Stimulated activated naive CD8-positive, alpha-beta T cell treated with anti-CD3 and anti-CD28 coated beads, Interleukin-15, Interleukin-2, amounts not matched to agents 100 U/mL and 50 U/mL, for 24 hours (primary cell): ENCODE measurements at places on chromosomes 1 and 21.

GRCh38 chr1:200323856-200324400 lies 85.9 kb downstream of the ZNF281 start:
- DNase-seq: no peak

DNA sequence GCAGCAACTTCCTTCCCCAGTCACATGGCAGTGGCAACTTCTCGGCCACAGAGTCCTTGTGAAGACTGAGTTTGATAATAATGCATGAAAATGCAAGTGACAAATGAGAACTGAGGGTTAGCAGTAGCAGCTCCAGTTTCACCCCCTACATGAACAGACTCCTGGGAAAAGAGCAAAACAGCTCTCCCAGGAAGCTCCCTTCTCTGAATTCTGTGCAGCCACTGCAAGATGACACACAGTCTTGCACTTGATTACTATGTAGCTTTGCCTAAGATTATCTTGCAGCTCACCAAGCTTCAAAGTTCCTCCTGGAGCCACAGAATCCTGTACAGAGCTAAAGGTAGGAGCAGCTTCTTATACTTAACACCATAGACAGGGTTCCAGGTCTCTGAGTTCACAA lies 4.7 kb downstream of the PGBD5 start:
- DNase-seq: no peak

GRCh38 chr1:76023669-76024435 lies 50.7 kb upstream of the ST6GALNAC3 start:
- DNase-seq: no peak

- no peak for DNase-seq
These were observed 93.5 kb downstream of the MRPL39 start for GRCh38 chr21:25513810-25514209.

DNA sequence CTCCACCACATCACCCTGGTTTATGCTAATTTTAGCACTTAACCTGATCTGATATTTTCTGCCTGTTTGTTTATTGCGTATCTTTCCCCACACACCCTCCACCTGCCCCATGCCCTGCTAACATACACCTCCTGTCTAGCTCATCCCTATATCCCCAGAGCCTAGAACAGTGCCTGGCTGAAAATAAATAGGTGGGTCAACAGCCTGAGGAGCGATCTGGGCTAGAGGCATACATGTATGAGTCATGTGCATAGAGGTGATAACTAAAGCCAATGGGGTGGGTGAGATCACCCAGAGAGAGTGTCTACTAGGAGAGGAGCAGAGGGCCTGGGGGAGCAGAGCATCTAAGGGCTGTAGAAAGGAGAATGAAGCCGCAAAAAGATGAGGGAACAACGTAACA lies 2.7 kb downstream of the HTR1D start:
- no peak for DNase-seq

- peak; percentile 8 for DNase-seq
These were observed 67.6 kb downstream of the MAP3K21 start for GRCh38 chr1:233394860-233395717.

DNA sequence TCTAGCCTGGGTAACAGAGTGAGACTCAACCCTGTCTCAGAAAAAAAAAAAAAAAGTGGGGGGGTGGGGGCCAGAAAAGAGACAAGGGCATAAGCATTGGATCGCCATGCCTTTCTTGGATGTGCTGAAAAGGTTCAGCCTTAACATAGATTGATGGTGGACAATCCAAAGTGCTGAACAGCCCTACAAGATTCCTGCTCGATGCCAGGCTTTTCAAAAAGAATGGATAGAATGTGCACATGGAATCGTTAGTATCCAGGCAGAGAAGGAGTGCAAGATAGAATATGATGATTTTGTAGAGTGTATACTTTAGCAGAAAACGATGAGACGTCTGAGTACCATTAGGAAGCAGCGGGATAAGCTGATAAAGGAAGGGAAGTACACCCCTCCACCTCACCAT lies 10.9 kb upstream of the COA7 start:
- DNase-seq: no peak

DNA sequence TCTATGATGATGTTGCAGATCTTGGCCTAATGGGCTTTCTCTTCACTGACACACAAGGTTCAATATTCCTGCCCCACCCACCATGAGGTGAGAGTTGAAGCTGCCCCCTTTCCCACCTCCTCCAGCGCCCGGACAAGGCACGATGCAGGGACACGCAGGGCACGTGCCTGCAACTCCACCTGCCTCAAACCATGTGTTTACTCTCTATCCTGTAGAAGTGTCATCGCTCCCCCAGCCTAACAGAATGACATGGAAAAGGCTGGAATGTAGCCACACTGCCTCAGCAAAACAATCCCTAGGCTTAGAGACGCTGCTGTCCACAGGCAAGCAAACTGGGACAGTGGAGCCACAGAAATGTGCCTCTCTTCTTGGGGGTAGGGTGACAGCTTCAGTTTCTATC lies 92.9 kb upstream of the SOD1 start:
- DNase-seq: no peak

DNA sequence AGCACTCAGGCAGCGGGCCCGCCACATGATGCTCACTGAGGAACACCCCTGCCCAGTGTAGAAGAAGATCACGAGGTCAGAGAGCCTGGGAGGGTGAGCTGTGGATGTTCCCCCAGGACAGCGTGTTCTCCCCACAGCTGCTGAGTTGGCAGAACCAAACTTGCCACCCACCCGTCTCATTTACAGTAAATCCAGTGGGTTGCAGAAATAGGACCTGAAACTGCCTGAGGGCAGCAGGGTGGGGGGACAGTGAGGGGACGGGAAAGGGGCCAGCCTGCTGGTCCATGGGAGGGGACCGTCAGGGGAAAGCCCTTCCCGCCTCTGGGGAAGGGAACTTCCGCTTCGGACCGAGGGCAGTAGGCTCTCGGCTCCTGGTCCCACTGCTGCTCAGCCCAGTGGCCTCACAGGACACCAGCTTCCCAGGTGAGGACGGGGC lies at the start of gene C1QB:
TSS of gene C1QB (plus strand) at position 356 of the 436 bp plus-strand sequence. CDS start 6,227 bp downstream, outside the sequence.
- no peak for DNase-seq

DNA sequence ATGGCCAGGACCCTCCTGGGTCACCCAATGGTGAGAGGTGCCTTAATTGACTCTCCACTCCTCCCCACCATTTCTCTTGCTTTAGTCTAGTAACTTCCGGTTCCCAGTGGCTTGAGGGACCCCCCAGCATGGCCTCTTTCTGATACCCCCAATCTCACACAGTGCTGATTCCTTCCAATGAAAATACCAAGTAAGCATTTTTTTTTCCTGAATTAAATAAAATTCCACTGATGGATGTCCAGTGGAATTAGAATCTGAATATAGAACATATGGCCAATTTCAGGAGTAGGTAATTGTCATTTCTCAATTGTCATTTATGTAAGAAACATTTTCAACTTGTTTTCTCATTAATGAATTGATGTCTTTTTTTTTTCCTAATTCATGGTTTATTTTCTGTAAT lies 9.5 kb downstream of the NOS1AP start:
- no peak for DNase-seq

GRCh38 chr1:26696654-26697430 lies 1.0 kb downstream of the ARID1A start:
- DNase-seq: peak; percentile 75
